ENCODE measurements at places on chromosomes 3 and 15.
A peak's percentile ranks its signal among the peaks of the same experiment; 100 is the strongest.

DNA sequence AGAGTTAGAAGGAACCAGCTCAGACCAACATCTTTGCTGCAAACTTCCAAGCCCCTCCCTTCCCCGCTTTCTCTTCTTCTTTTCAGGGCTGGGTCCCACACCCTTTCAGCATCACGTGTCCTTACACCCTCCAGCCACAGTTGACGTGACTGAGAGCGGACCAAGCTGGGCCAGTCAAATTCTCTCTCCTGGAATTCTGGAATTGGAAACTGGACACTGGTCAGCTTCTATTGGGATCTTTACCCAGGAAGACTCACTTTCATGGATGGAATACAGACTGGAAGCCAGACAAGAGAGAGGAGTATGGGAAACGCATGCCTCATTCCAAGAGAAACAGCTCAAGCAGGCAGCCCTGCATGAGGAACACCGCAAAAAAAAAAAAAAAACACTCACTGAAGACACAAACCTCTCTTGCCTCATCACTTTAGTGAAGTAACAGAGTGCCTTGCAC, 12.4 kb upstream of the TPM1 start:
- DNase-seq = no peak

- DNase-seq = no peak
These were observed 115.0 kb downstream of the MEX3B start for GRCh38 chr15:81930582-81931369.

DNA sequence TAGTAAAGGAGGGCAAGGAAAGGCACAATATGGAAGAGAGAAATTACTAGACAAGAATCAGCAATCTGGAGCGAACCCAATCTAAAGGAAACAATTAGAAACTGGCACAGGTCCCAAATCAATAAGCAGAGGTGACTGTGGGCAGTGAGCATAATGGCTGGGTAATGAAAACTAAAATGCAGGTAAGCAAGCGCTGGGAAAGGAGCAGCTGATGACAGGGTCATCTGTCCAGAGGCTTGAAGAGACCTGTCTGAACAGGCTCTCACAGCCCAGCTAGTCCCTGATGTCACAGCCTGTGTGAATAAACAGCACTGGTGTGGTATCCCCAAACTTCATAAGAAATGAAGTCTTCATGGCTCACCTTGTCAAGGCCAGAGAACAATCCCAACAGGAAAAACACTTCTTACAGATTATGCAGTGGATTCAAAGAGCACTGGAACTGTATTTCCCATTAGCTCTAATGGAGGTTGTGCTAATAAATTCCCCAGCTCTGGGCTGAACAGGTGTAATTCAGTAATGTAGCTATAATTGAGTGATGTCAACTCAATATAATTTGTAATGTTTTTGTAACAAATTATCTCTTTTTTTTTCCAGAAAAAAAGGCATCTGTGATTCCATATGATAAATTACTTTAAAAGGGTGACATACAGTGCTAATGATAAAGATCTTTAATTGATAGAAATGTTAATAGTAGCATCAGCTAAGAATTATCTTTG, 197.3 kb downstream of the FHIT start:
- no peak for DNase-seq

GRCh38 chr15:59543721-59544547, 67.6 kb upstream of the GCNT3 start:
- DNase-seq = peak; percentile 32

- DNase-seq = no peak
These were observed 1.9 kb upstream of the CFAP92 start for GRCh38 chr3:128995737-128996136.

DNA sequence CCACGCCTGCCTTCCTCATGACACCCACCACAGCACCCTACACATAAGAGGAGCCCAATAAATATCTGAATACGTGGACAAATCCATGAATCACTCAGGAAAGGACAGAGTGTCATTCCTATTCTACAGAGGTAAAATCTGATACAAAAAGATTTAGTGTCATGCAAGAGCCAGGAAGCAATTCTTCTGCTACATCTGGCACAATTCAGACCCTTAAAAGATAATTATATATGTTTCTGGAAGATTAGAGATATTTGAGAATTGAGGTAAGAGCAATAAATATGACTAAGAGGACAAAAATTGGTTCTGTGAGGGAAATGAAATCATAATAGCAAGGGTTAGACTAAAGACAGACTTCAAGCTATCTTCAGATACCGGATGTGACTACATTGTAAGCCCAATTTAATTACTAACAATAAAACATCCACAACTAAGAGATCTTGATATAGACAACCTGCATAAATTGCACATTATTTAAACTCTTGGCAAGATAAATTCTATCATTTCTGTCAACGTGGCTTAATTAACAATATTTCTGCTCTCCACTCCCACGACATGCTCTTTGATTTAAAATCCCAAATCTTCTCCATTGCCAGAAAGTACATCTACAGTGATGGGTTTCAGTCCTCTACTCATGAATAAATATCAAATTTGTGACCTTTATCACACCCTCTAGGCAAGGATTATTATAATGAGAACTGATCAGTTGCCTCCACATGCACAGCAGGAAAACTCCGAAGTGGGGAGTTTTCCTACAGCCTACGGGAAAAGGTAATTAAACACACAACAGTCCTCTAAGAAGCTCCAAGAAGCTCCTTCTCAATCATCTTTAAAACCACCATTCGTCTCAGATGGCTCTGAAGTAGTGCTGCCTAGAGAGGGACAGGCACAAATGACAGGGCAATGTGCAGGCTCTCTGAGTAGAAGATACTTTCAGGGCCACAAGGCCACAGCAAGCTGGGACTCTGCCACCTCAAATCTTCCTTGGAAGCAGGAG, 32.6 kb downstream of the MB21D2 start:
- DNase-seq = no peak

- no peak for DNase-seq
These were observed 1.6 kb downstream of the NR2F2 start for GRCh38 chr15:96331945-96332636.
